SW480 (cell line): ENCODE measurements at places on chromosomes 12 and 14.

DNA sequence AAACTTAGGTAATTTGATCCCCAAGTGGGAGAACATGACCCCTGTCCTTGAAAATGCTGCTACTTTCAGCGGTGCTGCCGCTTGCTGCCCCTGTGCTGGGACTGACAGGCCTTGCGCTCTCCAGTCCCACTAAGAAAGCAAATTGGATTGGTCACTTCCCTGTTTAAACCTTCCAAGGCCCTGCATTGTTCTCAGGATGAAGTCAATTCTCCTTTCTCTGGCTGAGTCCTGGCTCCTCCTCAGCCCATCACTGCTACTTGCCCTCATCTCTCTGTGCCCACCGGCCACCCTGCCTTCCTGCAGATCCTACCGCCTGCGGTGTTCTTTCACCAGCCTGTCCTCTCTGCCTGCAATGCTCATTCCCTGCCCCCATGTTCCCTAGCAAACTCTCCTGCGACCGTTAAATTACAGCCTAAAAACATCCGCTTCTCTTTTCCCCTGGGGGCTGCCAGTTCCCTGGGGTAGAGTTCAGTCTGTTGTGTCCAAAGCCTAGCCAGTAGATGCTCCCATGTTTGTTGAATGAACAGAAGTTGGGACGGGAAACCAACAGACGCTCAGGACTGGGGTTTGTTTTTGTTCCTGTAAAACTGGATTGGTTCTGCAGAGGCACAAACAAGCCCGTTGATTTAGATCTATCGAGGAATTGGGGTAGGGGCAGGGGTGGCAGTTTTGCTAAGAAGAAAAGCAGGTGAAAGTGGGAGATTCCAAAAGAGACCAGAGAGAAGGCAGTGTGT is 127.3 kb upstream of the HIF1A start:
- peak; percentile 21 for DNase-seq

- no peak for DNase-seq
Measured at GRCh38 chr14:50864946-50865345, 6.9 kb upstream of the ABHD12B start.

GRCh38 chr12:31728289-31728916 is 418 bp downstream of the AMN1 start:
- DNase-seq, result no peak

- DNase-seq, result no peak
Measured at GRCh38 chr14:78690836-78691235, 520.7 kb downstream of the NRXN3 start.

DNA sequence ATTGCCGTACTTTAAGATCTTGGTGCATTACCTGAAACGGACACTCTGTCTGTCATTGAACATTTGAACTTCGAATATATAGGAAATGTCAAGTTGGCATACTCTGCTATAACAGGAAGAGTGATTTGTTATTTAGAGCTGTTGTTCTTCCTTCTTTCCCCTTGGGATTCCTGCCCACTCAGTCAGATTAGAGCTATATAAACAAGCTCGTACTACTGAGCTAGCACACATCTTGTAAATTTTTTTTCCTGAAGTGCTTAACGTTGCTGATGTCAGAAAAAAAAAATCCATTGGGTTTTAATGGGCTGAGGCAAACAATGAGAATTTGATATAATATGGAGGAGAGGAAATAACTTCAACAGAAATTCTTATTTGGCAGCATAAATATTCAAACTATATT is 26.8 kb downstream of the RGS6 start:
- no peak for DNase-seq

GRCh38 chr14:91376547-91377477 is 40.8 kb downstream of the CCDC88C start:
- DNase-seq, result no peak

- DNase-seq, result peak; percentile 62
Measured at GRCh38 chr12:124715121-124715990, 147.9 kb upstream of the NCOR2 start.

DNA sequence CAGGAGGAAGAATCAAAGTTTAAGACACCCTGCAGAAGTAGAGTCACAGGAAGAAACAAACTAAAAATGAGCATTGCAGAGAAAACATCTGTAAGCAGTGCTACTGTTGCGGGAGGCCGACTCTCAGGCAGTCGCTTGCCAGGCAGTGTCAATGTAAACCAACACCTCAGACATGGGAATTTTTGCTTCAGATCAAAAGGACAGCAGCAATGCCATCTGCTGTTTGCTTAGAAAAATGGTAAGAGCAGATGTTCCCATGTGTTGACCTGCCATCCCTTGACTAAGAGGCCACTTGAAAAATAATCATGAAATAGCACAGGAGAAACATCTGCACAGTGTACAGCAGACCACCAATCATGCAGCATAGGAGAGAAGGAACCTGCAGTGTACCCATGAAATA is 196.6 kb downstream of the SLC25A21 start:
- peak; percentile 8 for DNase-seq

GRCh38 chr12:12210983-12211382 is 55.9 kb downstream of the LRP6 start:
- DNase-seq, result no peak

DNA sequence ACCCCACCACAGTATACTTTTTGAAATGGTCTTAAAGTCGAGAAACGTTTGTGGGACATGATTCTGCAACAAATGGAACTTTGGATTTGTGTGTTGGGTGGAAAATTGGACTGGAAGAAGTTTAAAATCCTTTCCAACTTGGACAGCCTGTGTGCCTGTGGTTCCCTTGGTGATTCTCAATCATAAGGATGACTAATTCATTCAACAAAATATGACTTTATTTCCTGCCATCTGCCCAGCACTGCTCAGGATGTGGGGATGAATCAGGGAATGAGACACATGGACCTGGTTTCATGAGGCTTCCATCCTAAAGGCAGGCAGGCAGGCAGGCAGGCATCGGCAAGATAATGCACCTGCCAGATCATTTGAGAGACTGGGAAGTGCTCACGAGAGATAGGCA is 57.3 kb upstream of the TMEM132D start:
- peak; percentile 18 for DNase-seq

GRCh38 chr14:69980457-69981425 is 101.5 kb downstream of the SMOC1 start:
- peak; percentile 98 for DNase-seq

DNA sequence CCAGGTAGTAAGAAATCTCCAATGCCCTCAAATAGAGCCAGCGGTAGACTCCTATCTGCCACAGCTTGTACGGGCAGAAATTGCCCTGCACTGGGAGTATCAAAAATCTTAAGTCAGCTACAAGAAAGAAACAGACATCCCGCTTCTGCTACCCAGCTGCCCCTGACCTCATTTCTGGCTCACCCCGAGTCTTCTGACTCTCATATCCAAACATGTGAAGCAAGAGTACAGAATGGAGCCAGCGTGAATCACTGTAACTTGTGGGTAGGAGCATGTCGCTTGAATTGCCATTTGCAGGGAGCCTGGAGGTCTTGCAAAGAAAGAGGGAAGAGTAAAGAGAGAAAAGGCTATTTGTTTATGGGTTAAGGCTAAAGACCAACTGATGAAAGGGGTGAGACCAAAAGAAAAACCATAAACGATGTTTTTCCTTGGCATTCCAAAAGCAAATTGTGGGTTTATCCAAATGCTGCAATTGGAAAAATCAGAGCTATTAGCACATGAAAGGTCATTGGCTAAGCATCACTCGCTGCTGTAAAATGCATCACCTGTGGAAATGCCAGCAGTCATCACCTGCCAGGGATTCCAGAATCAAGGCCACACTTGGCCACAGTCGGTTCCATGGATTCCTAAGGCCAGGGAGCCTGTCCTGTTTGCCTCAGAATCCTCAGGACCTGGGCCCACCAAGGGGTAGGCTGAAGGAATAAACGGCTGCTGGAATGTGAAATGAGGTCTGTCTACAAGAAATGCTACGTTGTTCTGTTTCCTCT is 86.6 kb downstream of the FOXN3 start:
- no peak for DNase-seq
